NCI-H69 (cell line): ENCODE measurements at places on chromosomes 6 and 20.

- DNase-seq: peak; percentile 77
These were observed 24.2 kb downstream of the NAPB start for GRCh38 chr20:23396950-23397627.

DNA sequence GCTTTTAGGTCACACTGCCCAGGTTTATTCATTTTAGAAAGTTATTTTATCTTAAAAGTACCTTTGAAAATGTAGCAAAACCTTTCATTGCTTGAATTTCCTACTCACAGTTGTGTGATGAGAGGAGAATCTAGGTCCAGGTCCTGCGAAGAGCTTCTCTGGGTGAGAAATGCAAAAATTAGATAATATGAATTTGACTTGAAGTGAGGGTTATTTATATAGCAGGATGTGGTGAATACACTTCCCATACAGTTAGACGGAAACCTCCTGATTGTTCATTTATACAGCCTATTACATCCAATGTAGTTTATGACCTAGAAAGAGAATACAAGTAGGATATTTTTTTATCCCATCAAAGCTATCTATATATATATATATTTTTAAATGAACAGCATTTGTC is 30.5 kb downstream of the CDKAL1 start:
- peak; percentile 76 for DNase-seq

- DNase-seq: peak; percentile 36
These were observed 20.8 kb upstream of the EMILIN3 start for GRCh38 chr20:41387444-41387851.

- peak; percentile 21 for DNase-seq
These were observed 134.2 kb downstream of the GMDS start for GRCh38 chr6:2111162-2111677.

- peak; percentile 55 for DNase-seq
These were observed 84.3 kb downstream of the ATXN1 start for GRCh38 chr6:16676978-16677377.
